NCI-H2081 treated with DMSO at 0.1 percent for 48 hours (cell line): ENCODE measurements at places on chromosomes 5 and 9.

DNA sequence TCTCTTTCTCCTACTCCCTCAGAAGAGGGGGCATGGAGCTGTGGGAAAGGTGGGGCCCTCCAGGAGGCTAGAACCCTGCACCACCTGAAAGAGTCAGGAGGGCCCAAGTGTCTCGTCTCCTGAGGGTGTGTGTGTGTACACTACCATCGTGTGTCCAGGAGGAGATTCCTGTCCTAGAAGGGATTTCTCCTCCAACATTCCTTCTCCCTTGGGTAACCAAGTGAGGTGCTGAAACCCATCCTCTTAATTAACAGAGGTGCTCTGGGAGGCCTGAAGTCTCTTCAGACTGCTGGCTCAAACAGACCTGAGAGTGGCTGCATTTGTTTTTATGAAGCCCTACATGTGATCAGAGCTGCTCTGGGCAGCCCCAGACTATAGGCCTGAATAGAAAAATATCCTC, 61.1 kb upstream of the FAM169A start:
- DNase-seq = no peak

DNA sequence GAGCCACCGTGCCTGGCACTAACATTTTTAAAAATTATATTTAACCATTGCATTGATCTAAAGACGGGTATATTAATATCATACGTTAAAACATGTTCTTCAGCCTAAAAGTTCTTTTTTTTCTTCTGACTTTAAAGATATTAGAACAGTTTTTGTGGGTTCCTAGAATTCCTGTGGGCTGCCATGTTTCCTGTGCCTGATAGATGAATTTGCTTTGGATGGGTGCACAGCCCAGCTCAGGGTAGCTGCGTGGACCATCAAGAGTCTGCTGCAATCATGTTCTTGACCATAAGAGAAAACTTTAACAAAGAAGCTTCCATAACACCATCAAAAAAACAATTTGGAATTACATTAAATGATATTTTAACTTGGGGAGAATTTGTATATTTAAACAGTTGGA, 2.4 kb upstream of the LAMC3 start:
- DNase-seq = no peak

- DNase-seq = no peak
Measured at GRCh38 chr9:125461636-125462190, 200.1 kb downstream of the GAPVD1 start.

DNA sequence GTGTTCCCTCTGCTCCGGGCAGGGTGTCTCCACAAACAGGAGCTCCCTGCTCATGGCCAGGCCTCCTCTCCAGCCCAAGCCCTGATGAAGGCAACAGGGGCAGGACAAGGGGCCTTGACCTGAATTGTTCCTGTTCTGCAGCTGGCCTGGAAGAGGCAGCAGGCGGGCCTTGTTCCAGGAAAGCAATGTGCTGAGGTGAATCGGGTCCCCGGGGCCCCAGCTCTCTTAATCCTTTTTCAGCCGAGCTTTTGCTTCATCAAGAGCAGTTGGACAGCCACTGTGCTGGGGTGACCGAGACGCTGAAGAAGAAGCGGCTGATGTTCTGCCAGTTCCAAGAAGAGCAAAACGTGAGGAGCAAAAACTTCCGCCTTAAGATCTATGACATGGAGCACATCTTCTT, 41.4 kb downstream of the CCDC180 start:
- DNase-seq = no peak

GRCh38 chr5:146098047-146098446, 7.3 kb downstream of the PLAC8L1 start:
- no peak for DNase-seq

DNA sequence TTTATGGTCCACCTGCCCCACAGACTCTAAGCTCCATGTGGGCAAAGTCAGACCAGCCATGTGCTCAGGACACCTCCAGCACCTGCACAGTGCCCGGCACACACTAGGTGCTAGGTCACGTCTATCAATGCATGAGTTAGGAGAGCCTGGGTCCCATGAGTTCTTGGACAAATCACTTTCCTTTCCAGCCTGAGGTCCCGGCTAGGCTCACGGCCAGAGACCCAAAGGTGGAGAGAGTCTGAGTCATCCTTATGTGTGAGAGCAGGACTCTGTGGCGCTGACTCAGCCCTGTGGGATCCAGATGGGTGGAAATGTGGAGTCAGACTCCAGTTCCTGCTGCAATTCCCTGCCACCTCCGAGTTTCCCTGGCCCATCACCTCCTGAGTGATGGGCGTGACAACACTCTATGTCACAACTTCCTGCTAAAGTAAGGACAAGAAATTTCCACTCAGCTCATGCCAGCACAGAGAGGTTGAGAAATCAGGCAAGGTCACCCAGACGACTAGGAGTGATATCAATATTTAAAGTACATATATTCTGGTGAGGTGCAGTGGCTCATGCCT, 2.5 kb upstream of the ST6GALNAC4 start:
- no peak for DNase-seq

DNA sequence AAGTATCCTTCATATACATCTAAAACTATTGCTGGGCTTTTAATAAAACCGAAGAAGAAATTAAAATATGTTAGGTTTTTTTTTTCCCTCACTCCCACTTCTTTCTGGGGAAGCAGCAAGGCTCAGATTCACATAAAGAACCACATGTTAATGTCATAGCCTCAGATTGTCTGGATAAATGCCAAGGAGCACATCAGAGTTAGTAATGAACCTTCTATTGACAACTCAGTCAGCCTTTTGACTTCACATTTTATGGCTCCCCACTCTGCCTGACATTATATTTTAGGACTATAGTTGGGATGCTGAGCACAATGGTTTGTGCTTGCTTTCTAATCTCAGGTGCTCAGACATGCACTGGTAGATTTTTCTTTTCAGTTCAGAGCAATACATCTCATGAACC, 21.8 kb downstream of the DMAC1 start:
- DNase-seq = peak; percentile 88

- no peak for DNase-seq
Measured at GRCh38 chr5:149757956-149758355, 27.8 kb downstream of the PPARGC1B start.

GRCh38 chr5:179801304-179802206, 5.1 kb downstream of the MGAT4B start:
- DNase-seq = no peak

- DNase-seq = no peak
Measured at GRCh38 chr9:3976865-3977613, 322.8 kb downstream of the GLIS3 start.

GRCh38 chr5:128579639-128580038, 41.6 kb upstream of the FBN2 start:
- DNase-seq = no peak

DNA sequence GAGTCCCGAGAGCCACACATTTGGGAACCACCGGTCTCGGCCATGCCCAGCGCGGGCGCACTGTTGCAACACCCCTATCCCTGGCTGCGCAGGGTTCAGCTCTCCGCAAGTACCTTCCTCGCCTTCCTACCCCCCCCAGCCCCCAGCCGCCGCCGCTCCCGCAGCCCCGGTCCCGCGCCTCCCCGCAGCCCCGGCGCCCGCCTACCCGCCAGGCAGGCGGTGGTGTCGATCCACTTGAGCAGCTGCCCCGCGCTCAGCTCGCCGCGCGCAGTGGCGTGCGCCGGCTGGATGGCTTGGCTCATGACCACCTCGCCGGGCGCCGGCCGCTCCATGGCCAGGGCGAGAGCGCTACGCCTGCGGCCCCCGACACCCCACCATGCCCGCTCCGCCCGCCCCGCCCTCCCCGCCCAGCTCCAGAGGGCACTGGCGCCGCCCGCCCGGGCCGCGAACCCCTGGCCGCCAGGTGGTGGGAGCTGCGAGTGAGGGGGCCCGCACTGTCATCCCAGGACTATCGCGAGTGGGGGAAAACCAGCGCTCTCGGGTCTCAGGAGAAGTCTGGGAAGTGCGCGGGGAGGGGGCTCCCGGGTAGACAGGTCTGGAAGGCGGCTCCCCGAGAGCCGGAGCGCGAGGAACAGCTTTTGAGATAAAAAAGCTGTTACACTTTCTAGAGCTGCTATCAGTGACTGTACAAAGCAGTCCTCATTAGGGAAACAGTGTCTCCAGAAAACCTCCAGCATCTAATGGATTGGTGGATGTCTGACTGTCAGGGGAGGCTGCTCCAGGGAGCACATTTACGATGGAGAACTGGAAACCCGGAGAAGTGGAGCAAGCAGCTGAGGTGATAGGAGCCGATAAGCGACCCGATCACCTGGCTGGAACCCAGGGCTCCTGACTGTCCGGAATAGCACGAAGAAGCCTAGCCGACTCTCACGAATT, at the start of gene ACOT12:
Gene ACOT12, minus strand, starts transcription at position 352 of the 936 bp plus-strand sequence. Its CDS starts 20 bp downstream, at position 332.
- no peak for DNase-seq

- no peak for DNase-seq
Measured at GRCh38 chr5:89457411-89458331, 574.7 kb upstream of the MEF2C start.
